ENCODE measurements at places on chromosomes 6 and 20. TPM values are rescaled to one million over a fixed set of nuclear protein-coding genes. Genes with fewer than 3 reads are reported as not detected.

Gene BACH2
- 0.09 TPM for total RNA-seq

Gene L3MBTL3
- 7.1 TPM for total RNA-seq

Gene ATRN
- total RNA-seq, result 43.4 TPM

Gene C20orf204
- total RNA-seq, result 0.92 TPM

Gene SH3BGRL2
- 2.2 TPM for total RNA-seq

Gene DEFB132
- total RNA-seq, result not detected

Gene PGC
- not detected for total RNA-seq

Gene OVOL2
- not detected for total RNA-seq

Gene CDS2
- total RNA-seq, result 20.1 TPM

Gene LY6G6F
- not detected for total RNA-seq

Gene HFE
- 13.7 TPM for total RNA-seq

Gene SUN5
- not detected for total RNA-seq

Gene BMP6
- 70.7 TPM for total RNA-seq

Gene APOBEC2
- not detected for total RNA-seq

Gene WFDC10B
- 0.14 TPM for total RNA-seq

Gene PSORS1C1
- 1.7 TPM for total RNA-seq

Gene KHDC1L
- not detected for total RNA-seq

Gene SOX12
- total RNA-seq, result 2.1 TPM

Gene BNIP5
- total RNA-seq, result not detected

Gene DCDC2
- total RNA-seq, result 0.14 TPM

Gene HRH3
- total RNA-seq, result not detected

Gene CCM2L
- not detected for total RNA-seq

Gene KIF13A
- 72.6 TPM for total RNA-seq

Gene SLC52A3
- total RNA-seq, result not detected

Gene HSPA1L
- total RNA-seq, result 1.7 TPM

Gene LRRC73
- total RNA-seq, result 0.65 TPM

Gene BIRC7
- total RNA-seq, result 0.65 TPM

Gene EDN1
- 2.0 TPM for total RNA-seq

Gene TMEM217
- total RNA-seq, result 4.0 TPM

Gene LPA
- total RNA-seq, result not detected

Gene PBOV1
- total RNA-seq, result not detected

Gene RBPJL
- not detected for total RNA-seq

Gene AVP
- not detected for total RNA-seq

Gene BPIFB4
- not detected for total RNA-seq

Gene SLC32A1
- total RNA-seq, result not detected

Gene HTR1E
- not detected for total RNA-seq

Gene BCAS1
- 0.09 TPM for total RNA-seq

Gene CTAGE9
- total RNA-seq, result not detected
